GM12878 (cell line): ENCODE measurements at places on chromosomes 3 and 15. TPM values are rescaled to one million over a fixed set of nuclear protein-coding genes. Genes with fewer than 3 reads are reported as not detected.

CEP19 gene
- polyA plus RNA-seq: 4.7 and 5.6 TPM in 2 replicates

CHDH gene
- polyA plus RNA-seq: 1.4 and 2.3 TPM in 2 replicates

IMPG2 gene
- 0.01 TPM in 1 of 2 replicates, not detected in the other for polyA plus RNA-seq

CHAC1 gene
- polyA plus RNA-seq: 3.5 and 3.9 TPM in 2 replicates

GP9 gene
- not detected in 2 replicates for polyA plus RNA-seq

B3GALNT1 gene
- 0.18 TPM in 1 of 2 replicates, not detected in the other for polyA plus RNA-seq

GOLGA8M gene
- polyA plus RNA-seq: not detected in 2 replicates

C2CD4A gene
- not detected in 2 replicates for polyA plus RNA-seq

SCAANT1 gene
- 0.95 TPM in 1 of 2 replicates, not detected in the other for polyA plus RNA-seq

CCDC54 gene
- not detected in 2 replicates for polyA plus RNA-seq

ITGB5 gene
- 0.17 TPM in 1 of 2 replicates, not detected in the other for polyA plus RNA-seq

EPHA3 gene
- not detected in 2 replicates for polyA plus RNA-seq

RPL4 gene
- 2,043 and 2,074 TPM in 2 replicates for polyA plus RNA-seq

NR2E3 gene
- 0.11 TPM in 1 of 2 replicates, not detected in the other for polyA plus RNA-seq

TIPIN gene
- polyA plus RNA-seq: 58.3 and 62.8 TPM in 2 replicates

OSBPL10 gene
- 0.09 TPM in 1 of 2 replicates, not detected in the other for polyA plus RNA-seq

SEMA3F gene
- not detected in 2 replicates for polyA plus RNA-seq

CPA3 gene
- polyA plus RNA-seq: not detected in 2 replicates

PSMD2 gene
- polyA plus RNA-seq: 486 and 515 TPM in 2 replicates

STRIT1 gene
- not detected in 2 replicates for polyA plus RNA-seq

MED12L gene
- polyA plus RNA-seq: 0.05 and 0.09 TPM in 2 replicates

ITGA11 gene
- 0.13 and 0.28 TPM in 2 replicates for polyA plus RNA-seq

NUP210 gene
- 78.1 and 83.8 TPM in 2 replicates for polyA plus RNA-seq

KBTBD13 gene
- not detected in 2 replicates for polyA plus RNA-seq

RTP3 gene
- not detected in 2 replicates for polyA plus RNA-seq

RCCD1 gene
- 26.7 and 29.5 TPM in 2 replicates for polyA plus RNA-seq

SPTBN5 gene
- 0.01 TPM in 1 of 2 replicates, not detected in the other for polyA plus RNA-seq

NPAP1 gene
- not detected in 2 replicates for polyA plus RNA-seq

SLC2A2 gene
- polyA plus RNA-seq: not detected in 2 replicates

SMCO1 gene
- polyA plus RNA-seq: not detected in 2 replicates

SLC28A2 gene
- 0.05 and 0.21 TPM in 2 replicates for polyA plus RNA-seq

SERINC4 gene
- not detected in 2 replicates for polyA plus RNA-seq

PLA2G4D gene
- not detected in 2 replicates for polyA plus RNA-seq

PLA2G4E gene
- not detected in 2 replicates for polyA plus RNA-seq

PRR23E gene
- not detected in 2 replicates for polyA plus RNA-seq
